ENCODE measurements at places on chromosomes 13 and 19. TPM values are rescaled to one million over a fixed set of nuclear protein-coding genes. Genes with fewer than 3 reads are reported as not detected.

TMEM161A gene
- total RNA-seq = 23.0 TPM

C13orf42 gene
- total RNA-seq = not detected

- DNase-seq = no peak
Measured at GRCh38 chr19:30229525-30230174, 142.5 kb upstream of the ZNF536 start.

DNA sequence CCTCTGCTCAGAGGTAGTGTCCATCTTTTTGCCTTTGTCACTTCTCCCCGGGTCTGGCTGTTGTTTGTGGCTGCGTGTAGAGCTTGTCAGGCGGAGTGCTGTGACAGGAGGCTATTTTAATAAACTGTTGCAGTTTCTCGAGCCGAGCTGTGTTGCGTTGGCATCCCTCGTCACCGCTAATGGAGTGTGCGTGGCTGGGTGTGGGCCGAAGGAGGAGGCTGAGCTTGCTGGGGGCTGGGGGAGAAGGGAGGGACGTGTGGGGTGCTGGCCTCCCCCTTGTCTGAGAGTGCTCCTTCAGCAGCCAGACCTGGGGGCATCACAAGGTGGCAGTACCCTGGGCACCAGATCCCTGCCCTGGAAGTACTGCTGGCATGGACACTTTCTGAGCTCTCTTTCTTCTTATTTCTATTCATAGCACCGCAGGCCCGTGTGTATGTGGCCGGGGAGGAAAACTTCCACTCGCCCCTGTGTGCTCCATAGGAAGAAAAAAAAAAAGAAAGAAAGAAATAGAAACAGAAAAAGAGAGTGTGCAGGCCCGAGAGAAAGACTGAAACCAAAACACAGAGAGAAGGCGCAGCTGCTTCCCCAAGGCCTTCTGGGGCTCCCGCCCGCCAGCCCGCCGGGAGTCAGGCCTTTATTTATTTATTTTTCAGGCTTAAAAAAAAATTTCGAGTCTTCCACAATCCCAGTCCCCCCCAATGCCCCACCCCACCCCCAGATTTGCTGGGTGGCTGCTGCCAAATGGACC lies 27.0 kb downstream of the NFIX start:
- no peak for DNase-seq
